Gastroesophageal sphincter (tissue), 4 donors: ENCODE measurements at places on chromosomes 6 and 20. TPM values are rescaled to one million over a fixed set of nuclear protein-coding genes. Genes with fewer than 3 reads are reported as not detected.

GRCh38 chr6:95830859-95831557, 184.8 kb upstream of the FUT9 start:
- no peaks in the 10 kb centered on the region for H3K36me3 ChIP-seq
- ATAC-seq, result no peak
- no peaks in the 10 kb centered on the region for H3K4me1 ChIP-seq
- no peak overlapping the region for H3K4me3 ChIP-seq
- H3K27me3 ChIP-seq, result no peaks in the 10 kb centered on the region

GRCh38 chr6:113755449-113756289, 101.5 kb upstream of the MARCKS start:
- H3K4me3 ChIP-seq, result no peak overlapping the region
- no peak for ATAC-seq
- no peaks in the 10 kb centered on the region for H3K36me3 ChIP-seq
- no peaks in the 10 kb centered on the region for H3K27me3 ChIP-seq

- H3K27me3 ChIP-seq, result peaks cover 62% of the 10 kb centered on the region
- H3K4me1 ChIP-seq, result no peaks in the 10 kb centered on the region
- no peaks in the 10 kb centered on the region for H3K36me3 ChIP-seq
Measured at GRCh38 chr20:63536997-63537524, at the start of gene PTK6. PTK6 (minus strand) TSS chr20:63537376; CDS start chr20:63537314, 62 bp downstream.

DNA sequence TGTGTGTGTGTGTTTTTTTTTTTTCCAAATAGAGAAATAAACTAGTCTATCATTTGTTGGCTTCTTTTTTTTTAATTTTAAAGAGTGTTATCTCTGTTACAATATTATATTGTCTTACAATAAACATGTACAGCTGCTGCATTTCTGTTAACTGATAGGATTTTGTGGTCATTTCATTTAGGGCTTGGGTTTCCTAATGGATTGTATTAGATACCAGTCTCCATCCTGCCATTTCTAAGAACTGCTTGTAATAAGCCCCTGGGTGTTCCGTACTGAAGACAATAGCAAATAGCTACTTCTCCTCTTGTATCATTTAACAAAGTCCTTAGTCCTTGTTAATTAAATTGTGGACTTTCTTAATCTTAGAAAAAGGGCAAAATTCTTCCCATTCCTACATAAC, 45.7 kb downstream of the SOBP start:
- H3K27ac ChIP-seq, result no peak overlapping the region
- H3K4me3 ChIP-seq, result no peak overlapping the region
- no peak for ATAC-seq
- H3K36me3 ChIP-seq, result no peaks in the 10 kb centered on the region

GRCh38 chr20:38175304-38176180, 10.5 kb upstream of the TGM2 start:
- H3K4me3 ChIP-seq, result no peak overlapping the region
- no peak for ATAC-seq
- no peaks in the 10 kb centered on the region for H3K4me1 ChIP-seq
- H3K27me3 ChIP-seq, result no peaks in the 10 kb centered on the region

TRERF1 gene
- total RNA-seq, result 6.1 TPM
